ENCODE measurements at places on chromosomes 3 and 15.

- no peak for DNase-seq
Measured at GRCh38 chr3:71695000-71695482, 30.2 kb downstream of the EIF4E3 start.

DNA sequence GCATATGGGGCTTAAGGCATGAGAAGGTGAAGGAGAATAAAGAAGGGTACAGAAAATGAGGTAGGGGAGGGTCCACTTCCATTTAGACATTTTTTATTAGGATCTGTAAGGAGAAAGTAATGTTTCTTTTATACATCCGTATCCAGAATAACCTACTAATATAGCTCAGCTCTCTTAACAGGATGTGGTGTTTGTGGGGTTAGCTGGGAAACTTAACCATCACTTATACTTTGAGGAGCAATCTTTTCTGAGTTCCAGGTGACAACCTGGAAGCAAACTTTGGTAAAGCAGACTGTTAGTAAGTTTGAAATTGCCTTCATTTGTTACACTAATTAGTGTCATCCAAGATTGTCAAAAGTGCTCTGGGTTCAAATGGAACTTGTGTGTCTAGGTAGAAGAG lies 36.6 kb downstream of the BUB1B start:
- peak; percentile 22 for DNase-seq

- DNase-seq = no peak
Measured at GRCh38 chr3:190621927-190622326, 108.0 kb downstream of the IL1RAP start.

- DNase-seq = no peak
Measured at GRCh38 chr15:101204739-101205535, 46.9 kb downstream of the CHSY1 start.

- DNase-seq = peak; percentile 47
Measured at GRCh38 chr3:187935623-187936156, 190.4 kb upstream of the BCL6 start.

DNA sequence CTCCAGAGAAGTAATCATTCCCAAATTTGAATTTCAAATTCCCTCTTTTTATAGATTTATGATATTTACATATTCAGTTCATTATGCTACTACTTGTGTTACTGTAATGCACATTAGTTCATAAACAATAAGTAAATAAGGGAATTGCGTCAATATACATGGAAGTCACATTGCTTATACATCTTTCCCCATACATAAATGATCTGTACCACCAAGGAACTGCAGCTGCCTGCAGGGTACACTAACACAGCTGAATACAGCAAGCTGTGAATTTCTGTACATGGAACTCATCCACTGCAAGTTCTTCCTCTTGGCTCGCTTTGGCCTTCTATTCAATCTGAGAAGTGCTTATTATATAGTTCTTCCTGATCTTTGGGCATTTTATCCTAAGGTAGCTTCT lies 15.5 kb downstream of the CASR start:
- no peak for DNase-seq

DNA sequence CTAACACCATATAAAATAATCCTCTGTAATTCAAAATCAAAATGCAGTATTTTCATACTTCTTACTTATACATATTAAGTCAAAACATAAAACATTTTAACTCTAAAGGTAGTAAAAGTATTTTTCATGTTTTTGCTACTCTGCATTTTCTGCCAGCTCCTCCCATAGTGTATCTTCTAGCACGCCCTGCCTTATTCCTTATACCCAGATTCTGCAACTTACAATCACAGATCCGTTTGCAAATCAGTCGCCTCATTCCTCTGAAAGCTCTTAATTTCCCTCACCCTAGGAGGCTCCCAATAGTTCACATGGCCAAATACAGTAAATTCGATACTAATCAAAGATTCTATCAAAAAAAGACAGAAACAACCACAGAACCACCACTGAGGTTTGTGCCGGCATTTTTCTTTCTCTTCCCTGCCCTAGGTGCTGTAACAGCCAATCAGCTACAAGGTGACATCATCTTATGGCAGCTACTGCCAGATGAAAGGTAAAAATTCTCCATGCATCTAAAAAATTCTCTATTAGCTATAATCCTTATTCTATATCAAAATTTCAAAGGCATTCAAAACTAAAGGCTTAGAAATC lies 72.9 kb downstream of the CLASP2 start:
- DNase-seq = peak; percentile 56

DNA sequence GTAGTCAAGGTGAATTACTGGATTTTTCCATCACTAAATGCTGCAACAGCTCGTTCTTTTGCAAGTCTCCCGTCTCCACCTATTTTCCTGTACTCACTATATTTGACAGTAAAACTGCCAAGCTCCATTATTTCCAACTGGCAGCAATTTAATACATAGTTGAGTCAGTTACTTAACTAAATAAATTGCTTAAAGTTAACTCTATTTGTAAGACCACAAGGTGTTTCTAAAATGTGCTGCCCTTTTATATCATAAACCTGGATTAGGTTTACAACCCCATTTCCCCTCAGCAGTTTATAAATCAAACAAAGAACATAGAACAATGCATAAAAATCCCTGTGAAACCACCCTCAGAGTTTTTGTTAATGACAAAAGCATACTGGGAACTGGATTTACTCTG lies 211.4 kb upstream of the DPH6 start:
- no peak for DNase-seq

GRCh38 chr15:67083135-67083762 lies 17.8 kb downstream of the SMAD3 start:
- DNase-seq = peak; percentile 47

- no peak for DNase-seq
Measured at GRCh38 chr15:26972636-26973035, 1.7 kb downstream of the GABRG3 start.

DNA sequence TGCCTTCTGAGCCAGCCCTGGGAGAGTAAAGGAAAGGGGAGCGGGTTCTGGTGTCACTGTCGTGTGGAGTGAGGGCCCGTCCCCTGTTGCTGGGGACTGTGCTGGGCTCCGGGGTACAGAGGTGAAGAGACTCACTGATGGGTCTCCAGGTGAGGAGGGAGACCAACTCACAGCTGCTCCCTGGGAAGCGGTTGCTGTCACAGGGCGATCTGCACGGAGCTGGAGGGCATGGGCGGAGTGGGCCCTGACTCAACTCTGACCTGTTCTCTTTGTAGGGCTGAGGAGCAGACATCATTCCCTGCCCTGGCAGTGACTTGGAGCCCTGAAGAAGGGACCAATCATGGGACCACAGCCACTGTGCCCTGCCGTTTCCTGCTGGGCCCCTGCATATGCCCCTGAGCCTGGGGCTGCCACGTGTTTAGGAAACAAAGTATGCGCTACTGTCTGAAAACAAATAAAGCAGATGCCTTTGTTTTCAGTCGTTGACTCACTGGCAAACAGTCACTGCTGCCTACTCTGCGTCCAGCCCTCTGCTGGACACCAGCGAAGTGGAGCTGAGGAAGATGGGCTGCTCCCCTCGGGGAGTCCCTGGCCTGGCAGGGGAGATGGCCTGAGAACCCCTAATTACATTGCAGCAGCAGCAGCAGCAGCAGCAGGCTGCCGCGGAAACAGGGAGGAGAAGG lies 22.9 kb upstream of the PLXNA1 start:
- no peak for DNase-seq

DNA sequence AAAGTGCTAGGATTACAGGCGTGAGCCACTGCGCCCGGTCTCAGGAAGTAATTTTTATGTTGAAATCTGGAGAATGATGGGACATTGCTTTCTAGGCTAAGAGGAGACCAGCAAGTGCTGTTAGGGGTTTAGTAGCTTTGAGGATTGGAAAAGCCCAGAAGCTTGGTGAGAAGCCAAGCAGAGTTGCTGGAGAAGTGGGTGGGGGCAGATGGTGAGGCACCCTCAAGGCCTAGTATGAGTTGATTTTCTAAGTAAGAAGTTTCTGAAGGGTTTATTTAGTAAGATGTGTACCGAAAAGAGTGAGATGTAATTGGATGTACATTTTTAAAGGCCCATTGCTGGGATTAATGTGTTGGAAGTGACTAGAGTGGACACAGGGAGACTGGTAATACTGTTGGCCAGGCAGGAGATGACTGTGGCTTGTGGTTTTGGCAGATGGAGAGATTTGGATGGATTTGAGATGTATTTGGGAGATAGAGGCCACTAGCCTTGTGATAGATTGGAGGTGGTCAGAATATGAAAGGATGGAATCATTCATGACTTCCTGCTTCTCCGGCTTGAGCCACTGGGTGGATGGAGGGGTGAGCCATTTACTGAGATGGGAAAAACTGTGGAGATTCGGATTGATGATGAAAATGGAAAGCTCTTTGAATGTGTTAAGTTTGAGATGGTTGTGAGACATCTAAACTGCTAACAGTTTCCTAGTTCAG lies 2.3 kb downstream of the LRRC28 start:
- no peak for DNase-seq

DNA sequence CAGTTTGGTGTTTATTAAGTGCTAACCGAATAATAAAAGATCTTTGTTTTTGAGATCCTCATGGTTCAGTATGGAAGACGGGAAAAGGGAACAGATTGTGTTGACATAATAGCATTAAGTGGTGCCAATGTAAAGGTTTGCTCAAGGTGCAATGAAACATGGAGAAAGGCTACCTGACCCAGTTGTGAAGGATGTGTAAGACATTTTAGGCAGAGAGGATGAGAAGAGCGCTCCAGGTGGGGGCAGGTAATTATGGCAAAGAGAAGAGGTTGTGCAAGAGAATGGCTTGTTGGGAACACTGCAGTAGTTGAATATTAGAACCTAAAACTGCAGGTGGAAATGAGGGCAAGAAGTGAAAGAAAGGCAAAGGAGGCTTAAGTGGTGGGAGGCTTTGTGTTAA lies 140.8 kb downstream of the DIPK2A start:
- no peak for DNase-seq

GRCh38 chr15:47846876-47847275 lies 129.6 kb downstream of the SEMA6D start:
- no peak for DNase-seq

DNA sequence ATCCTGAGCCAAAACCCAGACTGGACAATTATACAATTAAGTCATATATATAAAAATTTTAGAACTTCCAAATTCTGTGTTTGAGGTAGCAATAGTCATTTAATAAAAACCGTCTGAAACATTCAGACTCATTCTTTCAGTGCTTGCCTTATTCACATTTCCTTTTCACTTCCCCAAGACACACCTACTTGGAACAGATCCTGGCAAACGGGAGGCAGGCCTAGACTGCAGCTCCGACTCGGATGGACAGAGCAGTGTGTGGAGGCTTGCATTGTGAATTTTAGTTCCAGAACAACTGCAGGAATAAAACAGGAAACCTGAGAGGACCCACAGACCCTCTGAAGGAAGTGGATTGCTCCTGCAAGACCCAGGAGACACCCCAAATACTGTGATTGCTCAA lies 341.4 kb downstream of the CNTN3 start:
- DNase-seq = no peak

DNA sequence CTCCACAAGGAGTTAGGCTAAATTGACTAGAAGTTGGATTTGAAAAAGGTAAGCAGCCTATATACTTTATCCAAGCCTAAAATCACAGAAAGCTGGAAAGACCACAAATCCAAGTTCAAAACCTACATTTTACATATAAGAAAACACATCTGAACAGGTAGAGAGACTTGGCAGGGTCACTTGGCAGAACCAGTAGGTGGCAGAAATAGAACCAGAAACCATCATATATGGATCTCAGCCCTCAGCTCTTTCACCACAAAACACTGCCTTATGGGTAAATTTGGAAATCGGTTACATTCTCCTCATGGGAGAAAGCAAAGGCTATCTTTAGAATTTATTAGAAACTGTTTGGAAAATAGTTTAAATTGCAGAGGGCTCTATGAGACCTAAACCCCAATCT lies 44.2 kb downstream of the MKRN2 start:
- DNase-seq = no peak

DNA sequence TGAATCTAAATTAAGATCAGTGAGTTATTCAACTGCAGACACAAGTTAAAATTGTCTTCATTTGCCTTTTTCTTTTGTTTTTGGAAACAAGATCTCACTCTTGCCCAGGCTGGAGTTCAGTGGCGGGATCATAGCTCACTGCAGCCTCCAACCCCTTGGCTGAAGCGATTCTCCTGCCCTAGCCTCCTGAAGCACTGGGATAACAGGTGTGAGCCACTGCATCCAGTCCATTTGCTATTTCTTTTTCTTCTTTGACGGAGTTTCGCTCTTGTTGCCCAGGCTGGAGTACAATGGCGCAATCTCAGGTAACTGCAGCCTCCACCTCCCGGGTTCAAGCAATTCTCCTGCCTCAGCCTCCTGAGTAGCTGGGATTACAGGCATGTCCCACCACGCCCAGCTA lies 10.3 kb downstream of the RNF168 start:
- no peak for DNase-seq

- peak; percentile 62 for DNase-seq
Measured at GRCh38 chr3:42638339-42638842, 15.1 kb upstream of the ZBTB47 start.

GRCh38 chr15:45535486-45536042 lies 13.0 kb upstream of the SLC30A4 start:
- DNase-seq = no peak

- no peak for DNase-seq
Measured at GRCh38 chr3:37145611-37146010, 28.8 kb downstream of the LRRFIP2 start.

DNA sequence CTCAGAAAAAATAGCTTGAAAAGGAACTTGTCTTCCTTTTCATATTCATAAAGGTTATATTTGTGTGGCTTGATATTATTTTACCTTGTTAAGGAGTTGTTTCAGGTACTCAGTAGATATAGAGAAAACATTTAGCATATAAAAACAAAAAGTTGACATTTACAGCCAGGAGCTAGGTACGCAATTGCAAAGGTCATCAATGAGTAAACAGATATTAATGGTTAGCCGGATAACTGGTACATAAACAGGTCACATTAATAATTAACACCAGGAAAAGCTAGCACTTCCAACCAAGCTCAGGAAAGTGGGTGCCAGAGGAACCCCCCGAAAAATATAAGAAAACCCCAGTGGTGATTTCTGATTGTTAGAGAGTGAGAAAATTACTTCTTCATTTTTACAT lies 146.6 kb upstream of the NR2F2 start:
- no peak for DNase-seq

All from CD4-positive, alpha-beta T cell treated with Interleukin-1 beta for 1 hour (primary cell).